ENCODE measurements at places on chromosomes 6 and 20.

- DNase-seq, result peak; percentile 56
Measured at GRCh38 chr6:167839755-167840154, 13.0 kb downstream of the AFDN start.

DNA sequence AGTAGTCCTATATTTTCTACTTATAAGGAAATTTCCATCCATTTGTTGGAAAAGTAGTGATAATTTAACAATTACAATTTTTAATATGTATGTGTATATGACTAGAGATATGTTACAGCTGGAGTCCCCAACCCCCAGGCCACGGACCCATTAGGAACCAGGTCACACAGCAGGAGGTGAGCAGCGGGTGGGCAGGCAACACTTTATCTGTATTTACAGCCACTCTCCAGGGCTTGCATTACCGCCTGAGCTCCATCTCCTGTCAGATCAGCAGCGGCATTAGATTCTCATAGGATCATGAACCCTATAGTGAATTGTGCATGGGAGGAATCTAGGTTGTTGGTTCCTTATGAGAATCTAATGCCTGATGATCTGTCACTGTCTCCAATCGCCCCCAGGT is 46.8 kb downstream of the TRDN start:
- no peak for DNase-seq

DNA sequence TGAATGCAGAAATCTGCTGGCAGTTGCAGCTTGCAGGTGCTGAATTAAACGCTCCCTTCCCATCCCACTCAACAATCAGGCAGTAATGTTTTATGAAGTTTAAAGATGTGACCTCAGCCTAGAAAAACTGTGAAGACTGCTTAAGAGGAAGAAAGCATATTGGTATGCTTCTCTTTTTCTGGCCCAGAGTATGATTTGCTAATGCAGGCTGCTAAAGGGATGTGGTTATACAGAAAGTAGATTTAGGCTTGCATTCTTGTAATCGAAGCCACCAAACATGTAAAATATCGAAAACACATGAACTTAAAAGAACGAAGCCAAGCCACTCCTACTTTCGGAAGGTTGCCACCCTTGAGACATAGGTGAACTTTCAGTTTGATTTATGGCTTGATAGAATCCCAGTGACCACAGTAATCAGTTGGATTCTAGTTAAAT is 40.7 kb downstream of the MAP3K5 start:
- DNase-seq, result no peak

- no peak for DNase-seq
Measured at GRCh38 chr6:107340881-107341280, 118.5 kb downstream of the PDSS2 start.

DNA sequence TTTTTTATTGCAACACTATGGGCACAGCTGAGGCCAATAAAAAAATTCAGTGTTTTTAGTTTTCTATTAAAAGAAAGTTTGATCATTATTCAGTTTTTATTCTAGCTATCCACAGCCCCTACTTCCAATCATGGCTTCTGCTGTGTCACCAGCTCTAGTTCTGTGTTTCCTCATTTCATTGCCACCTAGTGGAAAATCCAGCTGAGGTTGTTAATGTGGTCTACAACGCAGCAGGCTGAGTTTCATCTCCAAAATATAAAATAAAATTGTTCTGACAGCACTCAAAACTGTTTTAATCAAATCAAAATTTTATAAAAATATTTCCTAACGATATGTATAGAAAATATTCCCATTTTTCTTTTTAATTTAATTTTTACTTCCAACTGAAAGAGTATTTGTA is 13.6 kb downstream of the COL9A1 start:
- no peak for DNase-seq

DNA sequence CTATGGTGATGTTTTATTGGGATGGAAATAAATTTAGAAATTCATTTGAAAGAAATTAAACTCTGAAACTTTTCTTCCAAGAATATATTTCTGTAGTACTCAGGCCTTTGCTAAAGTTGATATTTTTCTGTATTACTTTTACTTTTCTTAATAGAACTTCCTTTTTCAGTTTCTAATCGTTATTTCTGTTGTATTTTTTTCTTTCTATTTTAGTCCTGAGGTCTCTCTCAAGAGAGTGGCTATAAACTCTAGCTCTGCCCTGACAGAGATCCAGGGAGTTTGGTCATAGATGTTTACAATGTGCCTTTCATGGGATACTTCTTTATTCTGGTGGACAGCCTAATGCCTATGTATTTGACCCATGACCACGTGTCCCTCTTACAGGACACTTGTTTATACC is 51.0 kb downstream of the OR2B6 start:
- DNase-seq, result no peak

GRCh38 chr20:51715856-51716185 is 52.4 kb downstream of the ATP9A start:
- DNase-seq, result no peak

DNA sequence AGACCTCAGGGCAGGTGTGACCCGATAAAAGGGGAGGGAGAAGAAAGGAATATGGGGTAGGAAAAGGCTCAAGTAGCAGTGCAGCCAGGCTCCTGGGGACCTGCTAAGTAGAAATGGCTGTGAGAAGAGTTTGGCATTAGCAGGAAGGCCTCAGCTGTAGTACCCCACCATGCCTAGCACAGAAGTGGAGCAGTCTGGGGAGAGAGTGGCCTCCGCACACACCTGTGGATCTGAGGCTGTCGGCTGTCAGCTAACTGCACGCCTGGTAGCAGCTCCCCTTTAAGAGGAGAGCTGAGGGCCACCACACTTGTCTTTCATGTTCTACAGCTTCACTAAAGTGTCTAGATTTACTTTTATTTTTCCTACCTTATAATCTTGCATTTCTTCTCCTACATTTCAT is 24.6 kb downstream of the PDE7B start:
- no peak for DNase-seq

DNA sequence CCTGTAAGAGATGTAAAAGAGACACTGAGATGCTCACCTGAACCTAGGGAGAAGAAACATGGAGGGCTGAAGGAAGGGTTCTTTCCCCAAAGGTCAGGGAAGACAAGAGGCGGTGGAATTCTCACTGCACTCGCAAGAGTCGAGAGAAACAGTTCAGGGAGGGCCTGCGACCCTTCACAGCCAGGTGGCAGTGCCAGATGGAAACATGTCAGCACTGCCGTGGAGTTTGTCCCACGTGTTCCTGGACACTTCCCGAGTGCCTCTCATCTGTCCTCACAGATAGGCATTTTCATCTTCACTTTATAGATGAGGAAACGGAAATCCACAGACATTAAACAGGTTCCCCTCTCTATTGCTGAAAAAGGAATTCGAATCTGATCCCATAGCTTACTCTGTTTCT is 70.4 kb upstream of the SYNJ2 start:
- no peak for DNase-seq

DNA sequence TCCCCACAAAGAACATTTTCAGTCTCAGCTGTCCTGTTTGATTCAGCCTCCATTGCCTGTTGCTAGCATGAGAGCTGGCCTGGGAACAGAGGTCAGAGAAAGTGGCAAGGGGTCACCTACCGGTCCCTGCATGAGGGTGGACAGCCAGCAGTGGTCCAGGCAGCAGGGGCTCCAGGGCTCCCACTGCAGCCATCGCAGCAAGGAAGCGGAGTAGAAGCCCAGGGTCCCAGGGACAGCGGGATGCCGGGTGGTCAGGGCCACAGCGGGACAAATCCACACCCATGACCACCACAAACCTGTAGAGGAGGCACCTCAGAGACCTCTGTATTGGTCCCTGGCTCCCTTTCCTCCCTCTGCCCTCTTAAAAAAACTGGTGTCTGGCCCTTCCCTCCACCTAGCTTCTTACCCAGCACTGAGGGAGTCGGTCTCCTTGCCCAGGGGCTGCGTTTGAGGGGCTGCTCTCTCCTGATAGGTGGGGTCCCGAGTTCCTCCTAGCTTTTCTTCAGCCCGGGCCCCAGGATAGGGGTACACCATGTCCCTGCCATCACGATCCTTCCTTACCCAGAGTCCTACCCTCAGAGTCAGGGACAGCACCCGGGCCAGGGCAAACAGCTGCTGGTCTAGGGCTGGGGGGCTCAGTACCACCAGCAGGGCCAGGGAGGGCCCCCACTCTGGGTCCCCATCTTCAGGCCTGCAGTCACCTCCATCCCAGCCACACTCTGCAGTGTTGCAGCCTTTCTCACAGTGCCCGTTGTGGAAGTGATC is 8.4 kb upstream of the GPSM3 start:
- no peak for DNase-seq

DNA sequence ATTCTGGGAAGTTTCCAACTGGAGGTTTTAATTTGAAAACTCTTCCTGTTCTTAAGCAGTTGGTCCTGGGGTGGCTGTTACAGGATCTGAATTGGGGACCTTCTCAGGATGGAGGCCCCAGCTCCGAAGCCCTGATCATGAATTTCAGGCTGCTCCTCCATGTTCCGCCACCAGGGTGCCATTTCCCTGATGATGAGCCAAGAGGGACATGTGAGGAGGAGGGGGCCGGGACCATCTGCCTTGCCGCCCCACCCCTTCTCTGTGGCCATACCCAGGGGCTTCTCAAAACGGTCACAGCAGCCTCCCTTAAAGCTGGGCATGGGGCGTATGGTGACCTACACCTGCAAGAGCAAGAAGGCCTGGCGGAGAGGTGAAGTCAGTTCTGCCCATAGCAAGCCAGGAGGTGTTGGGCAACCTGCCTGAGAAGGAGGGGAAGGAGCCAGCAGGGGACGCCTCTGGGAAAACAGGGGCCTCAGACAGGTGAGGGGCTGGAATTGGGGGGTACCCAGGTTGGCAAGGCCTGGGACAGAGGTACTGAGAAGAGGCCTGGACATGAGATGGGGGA is 3.6 kb upstream of the BAK1 start:
- peak; percentile 80 for DNase-seq

- DNase-seq, result no peak
Measured at GRCh38 chr20:37986873-37987601, 46.2 kb downstream of the TTI1 start.

GRCh38 chr6:121940728-121941127 is 458.7 kb upstream of the HSF2 start:
- no peak for DNase-seq

GRCh38 chr6:118451839-118452238 is 96.3 kb upstream of the PLN start:
- DNase-seq, result no peak

DNA sequence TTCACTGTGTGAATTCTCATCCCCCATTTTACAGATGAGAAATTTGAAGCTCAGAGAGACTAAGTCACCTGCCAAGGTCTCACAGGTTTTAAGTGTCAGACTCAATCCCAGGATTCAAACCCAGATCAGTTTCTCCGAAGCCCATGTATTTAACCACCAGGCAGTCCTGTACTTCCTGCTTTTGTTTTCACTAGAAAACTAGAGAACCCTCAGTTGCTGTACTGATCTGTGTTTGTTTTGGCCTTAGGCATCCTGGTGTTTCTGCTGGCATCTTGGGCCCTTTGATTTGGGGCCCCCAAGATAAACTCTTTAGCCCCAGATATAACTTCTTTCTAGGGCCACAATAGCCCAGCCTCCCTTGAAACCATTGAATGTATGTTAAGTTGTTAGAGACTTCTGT is 36.5 kb downstream of the PPP1R16B start:
- no peak for DNase-seq

DNA sequence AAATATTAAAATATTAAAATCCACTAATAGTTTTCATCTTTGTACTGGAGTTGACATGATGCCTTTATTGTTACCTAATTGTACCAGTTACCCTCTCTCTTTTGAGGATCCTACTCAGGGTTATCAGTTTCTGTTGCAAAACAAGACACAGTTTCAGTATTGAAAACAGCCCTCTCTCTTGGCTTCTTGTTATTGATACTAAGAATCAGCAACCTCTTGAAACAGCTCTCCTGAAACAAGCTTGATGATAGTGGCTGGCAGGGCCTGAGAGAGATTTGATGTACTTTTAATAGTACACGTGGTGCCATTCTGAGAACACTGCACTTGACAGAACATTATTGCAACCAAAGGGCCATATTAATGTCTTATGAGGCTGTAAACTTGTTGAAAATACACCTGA is 64.9 kb upstream of the MEI4 start:
- DNase-seq, result no peak

- no peak for DNase-seq
Measured at GRCh38 chr20:63090682-63091571, 84.2 kb upstream of the BHLHE23 start.

DNA sequence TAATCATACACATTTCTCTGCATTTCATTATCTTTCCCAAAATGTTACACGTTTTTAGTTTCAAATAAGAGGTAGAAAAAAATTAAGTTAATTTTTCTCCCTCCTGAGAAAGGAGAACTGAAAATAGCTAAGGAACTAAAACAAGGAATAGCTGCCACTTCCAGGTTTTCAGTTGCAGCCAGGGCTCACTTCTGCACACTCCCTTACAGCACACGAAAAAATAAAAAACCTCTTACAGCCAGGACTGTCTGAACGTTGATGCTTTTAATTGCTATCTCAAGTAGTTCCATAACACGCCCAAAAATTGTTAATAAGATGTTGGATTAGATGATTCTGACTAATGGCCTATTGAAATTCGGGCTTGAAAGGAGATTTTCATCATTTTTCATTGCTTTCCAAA is 153.7 kb upstream of the THBS2 start:
- DNase-seq, result no peak

DNA sequence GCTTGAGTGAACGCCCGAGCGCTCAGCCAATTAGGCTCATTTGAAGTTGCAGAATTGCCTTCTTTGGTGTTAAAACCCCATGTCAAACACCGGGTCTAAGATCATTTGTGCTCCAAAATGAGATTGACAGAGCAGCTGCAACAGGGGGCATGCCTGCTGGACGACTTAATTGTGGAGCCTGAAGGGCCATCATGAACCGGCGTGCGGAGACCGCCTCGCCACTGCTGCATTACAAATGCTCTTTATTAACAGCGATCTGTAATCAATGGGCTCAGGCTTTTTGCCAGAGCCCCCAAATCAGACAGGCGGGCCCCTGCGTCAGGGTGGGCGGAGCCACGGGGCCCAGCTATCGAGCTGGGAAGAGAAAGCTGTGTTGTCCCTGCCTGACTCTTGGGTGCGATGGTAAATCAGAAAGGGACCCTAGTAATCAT is 183.2 kb downstream of the SIM1 start:
- DNase-seq, result no peak

DNA sequence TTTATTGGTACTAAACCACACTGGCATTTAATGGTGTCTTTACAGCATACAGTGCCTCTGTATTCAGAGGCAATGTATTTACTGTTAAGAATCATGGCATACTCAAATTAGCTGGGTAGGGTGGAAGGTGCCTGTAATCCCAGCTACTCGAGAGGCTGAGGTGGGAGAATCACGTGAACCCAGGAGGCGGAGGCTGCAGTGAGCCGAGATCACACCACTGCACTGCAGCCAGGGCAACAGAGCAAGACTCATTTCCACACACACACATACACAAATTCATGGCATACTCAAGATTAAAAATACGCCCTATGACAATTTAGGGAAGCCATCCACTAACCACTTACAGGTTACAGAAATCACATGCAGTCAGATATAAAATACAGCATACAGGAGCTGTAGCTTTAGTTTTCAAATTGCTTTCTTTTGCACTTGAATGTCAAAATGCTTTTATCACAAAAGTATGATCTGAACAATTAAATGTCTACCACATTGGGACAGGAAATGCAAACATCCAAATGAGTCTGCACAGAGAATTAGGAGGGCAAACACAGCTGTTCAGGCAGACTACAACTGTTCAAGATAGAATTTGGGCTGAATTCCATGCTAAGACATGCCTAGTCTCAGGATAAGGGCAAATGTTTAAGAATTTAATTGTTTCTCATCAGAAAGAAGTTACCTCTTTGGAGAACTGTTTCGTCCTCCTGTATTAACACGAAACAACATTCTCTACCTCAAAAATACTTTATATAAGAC is 36.4 kb downstream of the CSNK2A1 start:
- no peak for DNase-seq

- no peak for DNase-seq
Measured at GRCh38 chr6:113010196-113010989, 663.3 kb downstream of the RFPL4B start.

GRCh38 chr6:147577488-147577887 is 69.0 kb downstream of the SAMD5 start:
- DNase-seq, result no peak

All from posterior cingulate gyrus (tissue), 11 donors.